ENCODE measurements at places on chromosomes 16 and 17.

DNA sequence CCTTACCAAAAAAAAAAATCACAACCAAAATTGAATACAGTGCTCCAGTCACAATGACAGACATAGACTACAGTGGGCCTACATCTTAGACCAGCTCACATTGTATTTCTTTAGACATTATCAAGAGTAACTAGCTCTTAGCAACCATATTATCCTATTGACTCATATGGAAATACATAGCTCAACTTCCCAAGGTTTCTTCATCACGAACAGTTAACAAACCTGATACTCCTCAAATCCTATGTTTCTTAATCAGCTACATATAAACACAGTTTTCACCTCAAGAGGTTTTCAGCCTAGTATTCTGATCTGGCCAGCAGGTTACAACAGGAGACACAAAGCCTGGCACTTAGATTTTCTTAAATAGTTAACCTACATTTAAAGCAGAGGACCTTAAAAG is 29.7 kb downstream of the CMC2 start:
- no peak for DNase-seq

- peak; percentile 52 for DNase-seq
These were observed 154.8 kb downstream of the VPS53 start for GRCh38 chr17:559551-560431.

- no peak for DNase-seq
These were observed 49.7 kb downstream of the ARHGAP44 start for GRCh38 chr17:12839042-12839441.

- no peak for DNase-seq
These were observed 78.8 kb upstream of the FOXF1 start for GRCh38 chr16:86431540-86431939.

- DNase-seq, result no peak
These were observed 411.7 kb upstream of the EEF2KMT start for GRCh38 chr16:5509336-5509735.

DNA sequence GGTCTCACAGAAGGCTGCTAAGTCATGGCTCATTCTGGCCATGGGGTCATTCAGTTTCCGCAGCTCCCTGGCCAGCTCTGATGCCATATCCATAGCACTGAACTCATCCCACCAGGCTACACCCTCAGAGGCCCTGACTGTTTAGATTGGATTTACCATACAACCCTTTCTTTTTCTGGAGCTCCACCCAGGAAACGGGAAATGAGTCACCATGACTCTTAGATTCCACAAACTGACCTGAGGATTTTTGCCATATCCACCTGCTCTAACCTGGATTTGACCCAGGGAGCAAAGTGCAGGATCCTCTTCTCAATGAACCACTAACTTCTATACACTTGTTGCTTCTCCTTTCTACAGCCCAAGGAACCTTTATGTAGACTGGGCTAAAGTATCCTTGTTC is 20.3 kb upstream of the CALB2 start:
- DNase-seq, result no peak

- DNase-seq, result peak; percentile 62
These were observed 426.7 kb upstream of the MAF start for GRCh38 chr16:80027007-80027965.

DNA sequence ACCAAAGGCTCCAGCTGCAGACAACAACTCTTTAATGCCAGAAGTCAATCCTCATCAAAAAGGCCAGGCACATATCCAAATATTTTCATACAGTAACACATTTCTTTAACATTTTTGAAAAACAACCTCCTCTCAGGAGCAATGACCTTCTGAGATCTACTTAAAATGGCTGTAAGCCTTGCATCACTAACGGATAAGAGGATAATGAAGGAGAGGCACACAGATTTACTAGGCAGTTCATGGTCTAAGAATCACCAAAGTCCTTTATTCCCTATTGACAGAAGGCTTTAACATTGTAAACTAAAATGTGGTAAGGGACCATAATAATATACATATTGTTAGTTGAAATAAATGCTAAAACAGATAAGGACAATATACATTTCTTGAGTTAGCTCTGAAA is 114.7 kb downstream of the USP32 start:
- no peak for DNase-seq

- no peak for DNase-seq
These were observed 24.7 kb upstream of the ZNF469 start for GRCh38 chr16:88358023-88358420.

DNA sequence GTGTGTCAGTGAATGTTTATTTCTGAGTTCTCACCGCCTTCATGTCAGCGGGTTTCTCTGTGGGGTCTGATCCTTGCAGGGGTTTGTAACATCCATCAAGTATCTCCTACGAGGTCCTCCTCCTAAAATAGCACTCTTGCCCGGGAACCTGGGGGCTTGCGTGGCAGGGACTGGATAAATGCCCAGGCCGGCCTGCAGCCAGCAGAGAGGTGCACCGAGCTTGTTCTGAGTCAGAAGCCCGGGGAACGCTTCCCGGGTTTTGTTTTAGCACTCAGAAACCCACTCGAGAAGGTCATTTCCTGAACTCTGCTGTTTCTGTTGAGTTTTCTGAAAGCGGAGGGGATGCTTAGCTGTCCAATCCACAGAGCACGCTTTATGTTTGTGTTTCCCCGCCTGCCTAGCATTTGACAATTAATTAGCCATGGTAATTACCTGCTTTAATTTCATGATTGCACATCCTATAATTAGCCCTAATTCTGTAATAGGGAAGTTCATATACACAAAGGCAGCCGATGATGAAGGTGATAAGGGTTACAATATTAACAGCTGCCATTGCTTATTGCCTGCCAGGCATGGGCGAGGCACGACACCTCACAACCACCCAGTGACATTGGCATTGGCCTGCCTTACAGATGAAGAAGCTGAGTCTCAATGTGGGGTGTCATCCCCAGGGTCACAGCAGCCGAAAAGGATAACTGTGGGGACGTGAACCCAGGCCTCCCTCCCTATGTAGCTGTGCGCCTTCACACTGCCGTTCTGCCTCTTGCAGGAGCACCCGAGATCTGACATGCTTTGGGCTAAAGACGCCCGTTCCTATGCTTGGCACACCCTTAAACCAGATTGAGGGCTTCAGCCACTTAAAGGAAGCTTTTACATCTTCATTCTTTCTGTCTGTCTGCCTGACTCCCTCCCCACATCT is 333.1 kb downstream of the CPPED1 start:
- DNase-seq, result peak; percentile 55

DNA sequence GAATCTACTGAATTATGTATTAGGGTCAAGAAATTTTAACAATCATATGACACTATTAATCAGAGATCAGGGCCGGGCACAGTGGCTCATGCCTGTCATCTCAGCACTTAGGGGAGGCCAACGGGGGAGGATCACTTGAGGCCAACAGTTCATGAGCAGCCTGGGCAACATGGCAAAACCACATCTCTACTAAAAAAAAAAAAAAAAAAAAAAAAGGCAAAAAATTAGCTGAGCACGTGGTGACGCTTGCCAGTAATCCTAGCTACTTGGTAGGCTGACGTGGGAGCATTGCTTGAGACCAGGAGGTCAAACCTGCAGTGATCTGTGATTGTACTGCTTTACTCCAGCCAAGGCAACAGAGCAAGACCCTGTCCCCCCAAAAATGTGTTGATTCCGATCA is 52.5 kb upstream of the CLEC3A start:
- DNase-seq, result no peak

DNA sequence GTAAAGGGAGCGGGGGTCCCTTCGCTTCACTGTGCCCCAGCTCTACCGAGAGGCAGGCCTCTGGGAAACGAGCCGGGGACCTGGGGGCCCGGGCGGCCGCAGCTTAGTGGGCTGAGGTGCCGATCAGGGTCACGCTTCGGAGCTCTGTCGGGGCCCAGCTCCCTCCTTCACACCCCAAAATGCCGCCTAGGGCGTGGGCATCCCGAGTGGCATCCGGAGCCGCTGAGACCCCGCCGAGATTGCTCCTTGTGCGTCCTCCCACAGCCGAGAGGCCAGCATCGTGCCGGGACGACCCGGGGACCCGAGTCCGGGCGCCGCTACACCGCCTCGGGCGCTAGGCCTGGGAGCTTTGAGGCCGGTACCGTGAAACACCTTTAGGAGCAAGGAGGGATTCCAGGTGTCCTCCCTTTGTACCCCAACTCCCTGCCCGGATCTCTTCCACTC is 1.3 kb downstream of the SALL1 start:
- DNase-seq, result no peak

GRCh38 chr17:60613325-60613724 is 13.3 kb downstream of the PPM1D start:
- no peak for DNase-seq

- no peak for DNase-seq
These were observed 83.3 kb downstream of the NOG start for GRCh38 chr17:56676810-56677209.

GRCh38 chr17:1420981-1421380 is 21.0 kb upstream of the YWHAE start:
- no peak for DNase-seq

DNA sequence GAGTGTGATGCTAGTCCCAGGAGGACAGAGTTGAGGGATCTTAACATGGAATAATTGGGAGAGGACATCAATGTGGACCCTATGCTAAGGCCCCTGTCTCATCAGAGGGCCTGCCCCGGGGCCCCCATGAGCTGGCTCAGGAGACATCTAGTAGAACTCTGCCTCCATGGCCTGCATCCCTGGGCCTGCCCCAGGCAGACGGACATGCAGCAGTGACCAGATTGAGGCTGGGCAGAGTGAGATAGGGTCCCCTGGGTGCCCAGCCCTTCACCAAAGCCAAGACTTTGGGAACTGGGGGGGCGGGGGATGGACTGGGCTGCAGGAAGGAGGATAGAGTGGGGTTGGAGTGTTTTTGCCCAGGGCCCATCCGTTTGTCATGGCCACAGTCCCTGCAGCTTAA is 115.2 kb downstream of the CCDC182 start:
- DNase-seq, result peak; percentile 8

- no peak for DNase-seq
These were observed 25.1 kb upstream of the MED13 start for GRCh38 chr17:62090021-62090824.

DNA sequence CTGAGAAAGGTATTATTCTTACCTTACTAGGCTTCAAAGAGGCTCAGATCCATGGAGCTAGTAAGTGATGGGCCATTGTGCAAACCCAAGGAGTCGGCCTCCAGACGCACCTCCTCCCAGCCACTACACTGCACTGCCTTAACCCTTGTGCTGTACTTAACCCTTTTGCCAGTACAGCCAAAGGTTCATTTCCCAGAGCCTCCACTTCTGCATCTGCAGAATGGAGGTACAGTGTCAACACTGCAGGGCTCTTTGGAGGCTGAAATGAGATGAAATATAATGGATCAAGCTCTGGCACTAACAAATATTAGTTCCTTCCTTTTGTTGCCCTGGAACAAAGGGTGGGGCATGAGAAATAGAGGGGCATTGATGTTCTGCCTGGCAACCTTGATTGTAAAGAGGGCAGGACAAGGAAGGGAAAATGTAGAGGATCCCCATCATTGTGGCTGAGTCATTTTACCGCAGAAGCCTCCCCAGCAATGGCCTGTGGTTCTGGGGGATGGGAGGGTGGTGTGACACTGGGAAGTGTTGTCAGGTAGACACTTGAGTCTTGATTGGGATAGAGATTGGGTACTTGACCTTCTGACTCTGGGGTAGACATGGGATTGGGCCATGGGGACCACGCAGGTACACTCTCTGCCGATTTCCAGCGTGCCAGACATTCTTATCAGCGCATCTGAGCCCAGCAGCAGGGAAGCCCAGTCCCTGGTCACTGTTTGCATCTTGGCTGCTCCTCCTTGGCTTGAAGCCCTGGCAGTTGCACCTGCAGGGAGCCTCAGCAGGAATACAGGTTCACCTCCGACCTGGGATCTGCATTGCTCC is 84.0 kb downstream of the MSI2 start:
- no peak for DNase-seq

DNA sequence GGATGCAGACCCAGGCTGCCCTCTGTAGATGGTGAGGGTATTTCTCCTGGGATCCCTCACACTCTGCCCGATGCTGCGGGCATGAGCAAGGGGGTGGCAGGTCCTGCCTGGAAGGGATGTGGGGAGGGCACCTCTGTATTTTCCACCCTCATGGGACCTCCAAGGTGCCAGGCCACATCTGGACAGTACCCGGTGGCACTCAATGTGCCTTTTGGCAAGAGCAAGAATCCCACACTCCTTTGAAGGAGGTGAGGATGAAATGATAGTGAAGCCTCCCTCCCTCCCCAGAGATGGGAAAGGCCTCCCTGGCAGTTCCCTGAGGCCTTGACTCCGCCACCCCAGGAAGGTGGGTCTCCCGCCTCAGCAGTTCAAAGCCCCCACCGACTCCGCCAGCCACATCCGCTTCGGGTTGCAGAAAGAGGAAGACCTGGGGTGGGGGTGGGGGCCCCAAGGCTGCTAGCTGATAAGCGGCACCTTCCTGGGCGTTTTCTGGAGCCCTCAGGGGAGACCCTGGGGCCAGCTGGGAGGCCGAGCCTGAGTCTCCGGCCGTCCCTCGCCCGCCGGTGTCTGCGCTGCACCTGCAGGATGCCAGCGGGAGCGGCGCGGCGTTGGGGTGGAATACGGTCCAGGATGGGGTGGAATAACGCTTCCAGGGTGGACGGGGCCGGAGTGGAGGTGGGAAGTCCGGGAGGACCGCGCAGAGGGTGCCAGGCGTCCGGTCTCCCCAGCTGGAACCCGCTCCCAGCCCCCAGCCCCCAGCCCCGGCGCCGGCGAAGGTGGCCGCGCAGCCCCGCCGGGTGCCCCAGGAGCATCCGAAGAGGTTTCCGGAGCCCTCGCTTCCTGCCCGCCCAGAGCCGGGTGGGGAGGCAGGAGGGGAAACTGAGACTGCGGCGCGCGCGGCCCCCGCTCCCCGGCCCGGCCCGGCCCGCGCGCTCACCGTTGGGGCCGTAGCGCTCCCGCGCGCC is 718 bp downstream of the ATP2A3 start:
- no peak for DNase-seq

- no peak for DNase-seq
These were observed 57.7 kb upstream of the SLC25A19 start for GRCh38 chr17:75346906-75347305.

GRCh38 chr17:33972763-33973162 is 282.3 kb upstream of the CCL2 start:
- DNase-seq, result no peak

GRCh38 chr16:6047325-6047724 is 949.7 kb upstream of the EEF2KMT start:
- no peak for DNase-seq

GRCh38 chr17:901191-901950 is 78.2 kb downstream of the NXN start:
- DNase-seq, result peak; percentile 95

DNA sequence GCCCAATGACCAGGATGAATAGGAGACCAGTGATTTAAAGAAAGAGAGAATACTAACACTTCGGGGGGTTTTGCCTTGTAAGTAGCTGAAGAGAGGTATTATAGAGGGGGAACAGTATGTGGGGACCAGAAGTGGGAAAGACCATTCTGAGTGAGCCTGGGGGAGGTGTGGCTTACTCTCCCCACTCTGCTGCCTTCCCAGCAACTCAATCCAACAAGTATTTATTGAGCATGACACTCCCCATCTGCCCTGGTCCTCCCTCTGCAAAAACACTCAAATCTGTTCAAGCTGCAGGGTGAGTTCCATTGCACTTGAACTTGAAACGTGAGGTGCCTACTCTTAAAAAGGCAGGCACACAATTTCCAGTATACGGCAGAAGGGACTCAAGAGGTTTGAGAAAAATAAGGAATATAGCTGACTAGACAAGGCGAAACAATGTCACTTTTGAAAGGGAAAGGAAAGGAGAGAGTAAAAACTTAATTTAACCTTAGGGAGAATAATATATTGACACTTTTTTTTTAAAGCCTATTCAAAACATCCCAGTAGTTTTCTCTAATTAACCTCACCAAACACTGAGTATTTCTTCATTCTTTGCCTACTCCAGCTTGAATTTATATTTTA is 8.2 kb downstream of the FAM117A start:
- no peak for DNase-seq

GRCh38 chr16:71407731-71408130 is 34.1 kb downstream of the TLE7 start:
- no peak for DNase-seq

Data from gastrocnemius medialis (tissue), 4 donors.